ENCODE measurements at places on chromosomes 3 and 15. TPM values are rescaled to one million over a fixed set of nuclear protein-coding genes. Genes with fewer than 3 reads are reported as not detected.

BOC gene
- total RNA-seq = 5.3 TPM

PLA1A gene
- total RNA-seq = 0.25 TPM

AADACL2 gene
- not detected for total RNA-seq

IL17RB gene
- total RNA-seq = 0.83 TPM

NMB gene
- 11.4 TPM for total RNA-seq

EBLN2 gene
- 0.43 TPM for total RNA-seq

DNAH12 gene
- 0.09 TPM for total RNA-seq

MTFMT gene
- total RNA-seq = 25.7 TPM

NEK10 gene
- 0.59 TPM for total RNA-seq

CSPG4 gene
- total RNA-seq = 0.12 TPM

MUSTN1 gene
- total RNA-seq = 0.32 TPM

GOLGA6L7 gene
- total RNA-seq = not detected

TBCCD1 gene
- 6.6 TPM for total RNA-seq

LRRC2 gene
- not detected for total RNA-seq

SMCO1 gene
- total RNA-seq = not detected

SEMA6D gene
- total RNA-seq = not detected

CCR3 gene
- not detected for total RNA-seq

PAQR5 gene
- 102 TPM for total RNA-seq

NDN gene
- total RNA-seq = 0.05 TPM

CACNA2D2 gene
- 0.61 TPM for total RNA-seq
